ENCODE measurements at places on chromosomes 3 and 15.

DNA sequence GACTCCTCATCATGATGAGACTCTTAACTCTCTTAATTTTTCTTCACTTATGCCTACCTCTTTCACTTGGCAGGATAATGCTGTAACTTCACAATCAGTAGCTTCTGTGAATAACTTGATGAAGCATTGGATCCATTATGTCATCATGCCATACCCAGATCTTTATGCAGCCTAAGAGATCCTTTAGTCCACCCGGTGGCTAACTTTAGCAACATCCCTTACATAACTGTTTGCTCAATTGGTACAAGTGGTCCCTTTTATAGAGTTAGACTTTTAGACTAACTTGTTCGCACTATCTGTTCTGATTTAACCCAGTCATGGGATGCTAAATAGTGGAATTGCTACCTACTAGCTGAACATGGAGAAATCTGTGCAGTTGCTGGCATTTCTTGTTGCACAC lies 184.5 kb downstream of the USP13 start:
- no peak for DNase-seq

DNA sequence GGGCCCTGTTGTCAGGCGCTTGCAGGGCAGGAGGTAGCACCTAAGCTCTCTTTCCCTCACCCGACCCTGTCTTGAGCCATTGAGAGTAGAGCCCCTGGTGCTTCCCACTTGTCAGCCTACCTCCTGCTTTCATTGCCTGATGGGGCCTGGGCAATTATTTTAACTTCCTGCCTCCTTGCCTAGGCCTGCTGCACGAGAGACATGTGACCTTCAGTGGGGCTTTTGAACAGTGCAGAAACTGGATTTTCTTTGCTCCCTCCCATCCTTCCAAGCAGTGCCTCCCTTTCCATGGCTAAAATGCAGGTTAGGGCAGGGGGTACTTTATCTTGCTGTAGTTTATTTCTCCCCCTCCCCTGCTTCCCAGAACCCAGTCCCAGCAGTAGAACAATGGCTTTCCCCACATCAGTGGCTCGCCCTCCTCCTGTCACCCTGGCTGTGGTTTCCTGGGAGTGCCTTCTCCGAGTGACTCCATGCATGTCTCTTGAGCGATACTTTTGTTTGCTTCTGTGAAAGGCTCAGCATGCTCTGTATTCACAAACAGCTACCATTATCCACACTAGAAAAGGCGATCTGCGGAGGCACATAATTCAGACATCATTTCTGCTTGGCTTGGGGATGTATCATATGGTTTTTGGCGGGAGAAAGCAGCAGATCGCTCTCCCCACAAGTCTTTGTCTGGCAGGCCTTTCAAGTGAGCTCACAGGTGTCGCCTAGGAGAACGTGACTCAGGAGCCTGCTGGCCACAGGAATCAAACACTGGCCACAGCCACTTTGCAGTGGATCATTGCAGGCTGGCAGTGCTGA lies 24.1 kb downstream of the PDIA5 start:
- peak; percentile 61 for DNase-seq

- DNase-seq = no peak
These were observed 300.7 kb downstream of the OXSM start for GRCh38 chr3:26090589-26090988.

- no peak for DNase-seq
These were observed 16.7 kb upstream of the SECISBP2L start for GRCh38 chr15:49062900-49063299.

DNA sequence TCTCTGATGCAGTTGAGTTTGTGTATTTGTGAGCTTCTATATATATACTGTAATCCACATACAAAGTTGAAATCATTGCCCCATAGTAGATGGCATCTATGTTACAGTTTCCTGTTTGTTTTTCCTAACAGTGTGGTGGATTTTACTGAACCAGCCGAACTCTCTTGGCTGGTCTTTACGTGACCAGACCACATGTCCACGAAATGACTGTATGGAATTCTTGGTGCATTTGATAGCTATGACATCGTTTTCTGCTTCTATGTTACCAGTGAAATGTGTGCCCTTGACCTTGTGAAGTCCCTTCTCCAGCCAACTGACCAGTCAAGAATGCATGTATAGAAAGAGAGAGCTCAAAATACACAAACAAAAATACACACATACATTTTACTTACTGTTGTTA lies 1.8 kb downstream of the KCNMB2 start:
- DNase-seq = no peak

- no peak for DNase-seq
These were observed 70.4 kb downstream of the TRANK1 start for GRCh38 chr3:36874424-36874823.

DNA sequence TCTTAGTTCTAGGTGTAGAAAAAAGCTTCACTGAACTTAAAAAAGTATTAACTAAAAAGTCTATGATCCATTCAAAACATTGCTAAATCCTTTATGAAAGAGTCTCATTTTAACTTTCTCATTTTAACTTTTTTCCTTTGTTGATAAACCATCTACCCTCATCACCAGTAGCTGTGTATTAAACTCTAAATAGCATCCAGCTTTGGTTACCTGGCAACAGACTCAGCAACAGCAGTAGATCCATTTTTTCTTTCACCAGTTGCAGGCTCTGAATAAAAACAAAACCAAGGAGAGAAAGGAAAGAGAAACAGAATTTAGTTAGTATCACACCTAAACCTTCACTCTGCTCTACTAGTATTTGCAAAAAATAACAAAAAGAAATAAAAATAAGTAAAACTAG lies 51.6 kb downstream of the TP53BP1 start:
- DNase-seq = peak; percentile 62

DNA sequence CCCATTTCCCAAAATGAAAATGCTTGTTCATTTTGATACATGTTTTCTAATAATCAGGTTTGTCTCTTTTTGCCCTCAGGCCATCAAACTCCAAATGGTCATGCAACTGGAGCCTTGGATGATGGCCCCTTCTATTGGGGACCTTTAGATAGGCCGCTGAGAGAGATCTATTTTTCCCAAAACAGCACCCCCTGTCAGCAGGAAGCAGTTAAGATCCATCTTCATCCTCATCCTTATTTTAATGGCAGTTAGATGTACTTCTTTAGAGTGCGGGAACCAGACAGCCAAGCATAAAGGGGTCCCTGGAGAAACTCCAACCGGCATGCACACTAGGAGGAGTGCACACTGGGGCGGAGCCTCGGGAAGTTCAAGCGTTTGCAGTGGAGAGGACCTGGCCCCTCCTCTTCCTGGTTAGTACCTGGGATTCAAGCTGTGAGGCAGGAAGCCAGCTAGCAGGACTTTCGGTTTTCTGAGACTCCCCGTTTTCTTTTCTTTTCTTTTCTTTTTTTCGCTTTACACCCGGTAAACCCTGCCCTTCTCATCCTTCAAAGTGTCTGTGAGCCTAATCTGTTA lies 31.9 kb upstream of the STRIT1 start:
- no peak for DNase-seq

DNA sequence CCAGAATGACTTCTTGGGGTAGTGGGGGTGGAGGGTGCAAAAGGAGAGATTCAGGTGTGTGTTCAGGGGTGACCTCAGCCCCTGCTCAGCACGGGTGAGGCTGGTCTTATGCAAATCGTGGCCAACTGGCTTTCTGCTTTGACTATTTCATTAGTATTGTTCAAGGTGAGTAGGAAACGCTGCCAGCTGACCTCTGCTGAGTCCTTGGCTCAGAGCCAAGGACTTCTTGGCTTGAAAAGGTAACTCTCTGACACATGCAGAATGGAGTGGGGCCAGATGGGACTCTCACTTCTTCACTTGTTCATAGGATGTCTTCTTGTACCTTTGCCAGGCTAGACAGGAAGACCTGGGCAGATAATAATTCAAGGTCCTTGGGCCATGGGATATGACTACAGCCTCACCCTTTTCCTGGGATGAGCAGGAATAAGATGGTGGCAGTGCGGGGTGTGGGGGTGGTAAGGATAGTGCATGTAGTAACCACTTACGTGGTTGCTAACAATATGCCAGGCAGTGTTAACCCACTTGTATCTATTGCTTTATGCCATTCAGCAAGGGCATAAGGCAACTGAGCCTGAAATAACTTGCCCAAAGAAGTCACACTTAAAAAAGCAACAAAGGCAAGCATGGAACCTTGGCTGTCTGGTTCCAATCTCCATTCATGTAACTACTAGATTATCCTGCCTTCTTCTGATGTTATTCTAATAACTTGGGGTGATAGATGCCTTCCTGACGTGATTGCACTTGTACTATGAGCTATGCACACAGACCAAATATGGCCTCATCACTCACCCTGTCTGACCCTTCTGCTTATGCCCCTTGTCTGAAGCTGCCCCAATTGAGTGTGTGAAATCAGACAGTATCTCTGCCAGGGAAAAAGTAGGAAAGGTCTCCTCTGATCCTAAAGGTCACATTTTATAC lies 193.1 kb downstream of the NR1D2 start:
- DNase-seq = no peak

DNA sequence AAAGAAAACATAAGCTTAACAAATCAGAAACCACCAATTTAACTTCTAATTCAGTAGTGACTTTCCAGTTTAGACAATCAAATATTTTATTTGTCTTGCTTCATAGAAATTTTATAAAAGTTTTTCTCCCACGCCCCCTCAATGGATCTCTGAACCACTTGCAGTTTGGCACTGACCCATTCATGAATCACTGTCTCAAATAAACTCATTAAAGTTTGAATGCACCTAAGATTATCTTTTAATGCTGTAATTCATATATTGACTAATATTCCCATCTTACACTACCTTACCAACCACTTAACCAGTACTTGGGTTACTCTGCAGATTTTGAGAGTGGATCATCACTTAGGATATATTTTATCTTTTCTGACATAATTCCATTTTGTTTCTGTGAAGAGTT lies 880.2 kb downstream of the OTOL1 start:
- no peak for DNase-seq
